Osteoblast (primary cell): ENCODE measurements at places on chromosomes 3 and 15. TPM values are rescaled to one million over a fixed set of nuclear protein-coding genes. Genes with fewer than 3 reads are reported as not detected.

SCN5A gene
- under 0.01 TPM in 1 of 2 replicates, not detected in the other for total RNA-seq

DNA sequence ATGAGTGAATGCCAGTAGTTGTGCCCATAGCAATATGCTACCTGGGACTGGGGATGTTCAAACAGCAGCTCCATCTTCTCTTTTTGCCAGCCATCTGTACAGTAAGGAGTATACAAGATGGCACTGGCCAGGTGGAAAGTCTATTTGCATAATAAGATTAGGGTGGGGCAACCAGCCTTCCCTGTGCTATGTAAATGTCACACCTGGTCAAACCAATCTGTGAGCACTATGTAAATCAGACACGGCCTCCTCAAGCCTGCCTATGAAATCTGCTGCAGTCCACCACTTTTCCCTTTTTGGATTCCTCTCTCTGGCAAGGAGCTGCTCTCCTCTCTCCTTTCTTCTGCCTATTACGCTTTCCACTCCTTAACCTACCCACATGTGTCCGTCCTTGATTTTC lies 53.0 kb downstream of the C3orf80 start:
- DNase-seq: no peak

DNA sequence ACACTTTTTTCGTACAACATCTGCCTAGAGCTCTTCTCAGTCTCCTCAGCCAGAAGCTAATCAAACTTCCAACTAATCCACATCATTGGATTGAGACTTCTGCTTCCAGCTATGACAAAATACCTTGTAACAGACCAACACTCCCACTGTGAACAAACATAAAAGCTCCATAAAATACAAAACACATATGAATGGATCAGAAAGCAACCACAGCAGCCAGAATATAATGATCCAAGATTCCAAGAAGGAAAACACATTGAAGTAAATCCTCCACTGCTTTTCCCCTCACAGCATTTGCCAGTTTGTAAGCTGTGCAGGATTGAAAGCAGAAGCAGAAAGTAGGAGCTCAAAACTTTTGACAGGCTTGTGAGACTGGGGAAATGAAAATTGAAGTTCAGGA lies 863.2 kb downstream of the TUSC7 start:
- no peak for DNase-seq

DNA sequence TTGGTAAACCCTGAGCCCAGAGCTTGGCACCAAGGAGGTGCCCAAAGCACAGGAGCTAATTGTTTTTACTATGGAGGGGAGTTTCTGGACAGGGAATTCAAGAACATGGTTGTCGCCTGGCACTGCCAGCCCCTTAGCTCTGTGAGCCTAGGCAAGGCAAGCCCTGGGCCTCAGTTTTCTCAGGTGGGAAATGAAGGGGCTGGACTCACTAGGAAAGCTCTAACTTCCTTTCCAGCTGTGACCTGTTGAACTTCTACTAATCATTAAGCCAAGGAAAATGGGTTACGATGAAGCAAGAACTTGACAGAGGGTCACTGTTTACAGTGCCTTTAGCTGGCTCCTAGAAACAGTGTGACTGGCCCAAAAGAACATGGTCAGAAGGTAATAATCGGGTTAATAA lies 277.2 kb downstream of the SHQ1 start:
- no peak for DNase-seq

GRCh38 chr3:38590521-38590920 lies 59.0 kb downstream of the SCN5A start:
- DNase-seq: no peak

- no peak for DNase-seq
Observed at GRCh38 chr3:185063431-185063830, 89.4 kb downstream of the C3orf70 start.

GRCh38 chr3:188789251-188789650 lies 382.5 kb upstream of the TPRG1 start:
- DNase-seq: no peak

DNA sequence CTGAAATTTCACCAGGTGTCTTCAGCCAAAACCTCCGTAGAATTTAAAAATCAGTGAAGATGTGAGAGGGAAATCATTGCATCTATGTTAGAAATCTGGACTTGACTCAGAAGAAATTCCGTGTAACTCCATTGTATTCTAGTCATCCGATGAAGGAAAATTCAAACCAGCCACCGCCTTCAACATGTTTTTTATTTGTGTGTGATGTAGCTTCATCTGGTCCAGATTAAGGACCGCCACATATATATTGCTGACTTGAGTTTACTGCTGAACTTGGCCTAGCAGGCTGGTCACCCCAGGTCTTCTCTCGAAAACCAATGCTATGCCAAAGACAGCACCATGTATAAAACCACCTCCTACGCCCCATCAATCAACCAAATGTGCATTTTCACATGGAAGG lies 120.9 kb downstream of the FOXP1 start:
- DNase-seq: no peak

GRCh38 chr3:9331171-9331570 lies 31.7 kb upstream of the THUMPD3 start:
- DNase-seq: no peak

GRCh38 chr3:101377209-101377608 lies 56.8 kb upstream of the IMPG2 start:
- DNase-seq: no peak

DNA sequence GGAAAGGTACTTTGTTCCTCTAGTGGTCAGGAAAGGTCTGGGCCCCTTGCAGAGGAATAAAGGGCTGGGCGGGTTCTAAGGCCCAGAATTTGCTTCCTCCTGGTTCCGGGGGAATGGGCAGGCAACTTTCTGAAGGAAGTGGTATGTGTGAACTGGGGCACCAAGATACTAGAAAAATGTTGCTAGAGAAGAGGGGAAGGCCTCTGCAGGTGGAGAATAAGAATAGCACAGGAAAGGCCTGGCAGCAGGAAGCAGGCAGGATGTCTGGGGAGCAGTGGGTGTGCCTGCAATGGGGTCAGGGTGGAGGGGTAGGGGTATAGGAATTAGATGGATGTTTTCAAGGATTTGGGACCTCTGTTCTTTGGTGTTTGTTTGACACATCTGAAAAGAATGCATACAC lies 2.0 kb downstream of the SLC22A13 start:
- no peak for DNase-seq

SLC12A8 gene
- 33.0 and 36.2 TPM in 2 replicates for total RNA-seq

DAZL gene
- total RNA-seq: not detected in 2 replicates

GRCh38 chr3:57855281-57855680 lies 99.2 kb downstream of the SLMAP start:
- DNase-seq: no peak

UMPS gene
- total RNA-seq: 19.5 and 21.8 TPM in 2 replicates

XYLB gene
- total RNA-seq: 10.1 and 12.4 TPM in 2 replicates

GPR87 gene
- not detected in 2 replicates for total RNA-seq

ZBBX gene
- not detected in 2 replicates for total RNA-seq

SYNPR gene
- not detected in 2 replicates for total RNA-seq
